Esophagus squamous epithelium (tissue), 5 donors: ENCODE measurements at places on chromosomes 2 and 18.

DNA sequence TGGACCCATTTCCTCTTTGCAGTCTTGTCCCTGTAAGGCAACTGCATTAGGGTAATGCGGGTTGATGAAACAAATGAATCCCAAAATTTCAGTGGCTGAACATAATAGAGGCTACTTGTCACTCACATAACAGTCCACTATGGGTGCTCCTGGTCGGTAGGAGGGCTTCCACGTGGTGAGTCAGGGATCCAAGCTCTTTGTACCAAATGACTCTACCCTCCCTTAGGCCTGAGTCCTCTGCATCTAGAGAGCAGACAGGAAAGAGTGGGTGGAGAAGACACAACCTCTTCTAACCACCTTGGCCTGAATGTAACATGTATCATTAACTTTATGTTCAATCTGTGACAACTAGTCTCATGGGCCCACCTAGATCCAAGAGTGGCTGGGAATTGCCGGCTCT is 86.2 kb upstream of the HAAO start:
- no peak for DNase-seq

GRCh38 chr2:41400088-41400665 is 647.6 kb upstream of the PKDCC start:
- DNase-seq: no peak

DNA sequence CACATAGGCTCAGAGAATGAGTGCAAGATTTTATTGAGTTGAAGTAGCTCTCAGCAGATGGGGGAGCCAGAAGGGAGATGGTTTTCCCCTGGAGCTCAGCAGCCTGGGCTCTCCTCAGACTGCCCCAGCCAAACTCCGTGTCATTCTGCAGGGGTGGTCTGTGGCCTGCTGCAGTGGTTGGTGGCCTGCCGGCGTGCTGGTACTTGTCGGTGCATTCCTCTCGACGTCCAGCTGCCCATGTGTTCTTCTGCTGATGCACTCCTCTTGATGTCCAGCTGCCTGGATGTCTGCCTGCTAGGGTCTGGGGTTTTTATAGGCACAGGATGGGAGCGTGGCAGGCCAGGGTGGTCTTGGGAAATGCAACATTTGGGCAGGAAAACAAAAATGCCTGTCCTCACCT is 25.6 kb upstream of the TMEM17 start:
- no peak for DNase-seq

DNA sequence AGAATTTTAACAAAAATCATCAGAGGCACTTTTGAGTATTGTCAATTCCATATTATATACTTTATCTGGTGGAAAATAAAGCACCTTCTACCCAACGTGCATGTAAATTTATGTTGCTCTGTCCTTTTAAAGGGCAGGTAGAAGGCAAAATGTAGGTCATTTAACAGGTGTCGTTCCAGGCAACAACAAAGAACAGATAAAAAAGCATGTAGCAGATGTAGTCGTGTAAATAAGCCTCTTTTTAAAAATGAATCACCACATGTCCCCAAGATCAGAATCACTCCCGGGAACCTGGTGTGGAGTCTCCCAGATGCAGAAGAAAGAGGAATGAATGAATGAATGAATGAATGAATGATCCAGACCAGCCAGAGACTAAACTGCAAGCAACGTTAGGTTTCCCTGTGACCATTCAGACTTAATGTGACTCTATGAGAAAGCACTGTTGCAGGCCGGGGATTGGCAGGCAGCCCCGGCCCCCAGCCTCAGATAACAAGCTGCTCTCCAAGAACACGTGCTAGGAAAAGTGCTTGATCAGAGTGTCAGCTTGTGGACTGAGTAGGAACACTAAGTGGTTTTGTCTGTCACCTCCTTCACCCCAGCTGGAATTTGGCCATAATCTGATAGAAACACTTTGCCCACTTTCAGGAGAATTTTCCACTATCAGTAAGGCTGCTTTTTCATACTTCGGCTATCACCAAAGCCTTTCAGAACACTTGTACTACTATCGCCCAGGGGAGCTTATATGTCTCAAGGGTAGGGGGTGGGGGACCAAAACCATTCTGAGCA is 100.6 kb downstream of the CDK15 start:
- DNase-seq: no peak

DNA sequence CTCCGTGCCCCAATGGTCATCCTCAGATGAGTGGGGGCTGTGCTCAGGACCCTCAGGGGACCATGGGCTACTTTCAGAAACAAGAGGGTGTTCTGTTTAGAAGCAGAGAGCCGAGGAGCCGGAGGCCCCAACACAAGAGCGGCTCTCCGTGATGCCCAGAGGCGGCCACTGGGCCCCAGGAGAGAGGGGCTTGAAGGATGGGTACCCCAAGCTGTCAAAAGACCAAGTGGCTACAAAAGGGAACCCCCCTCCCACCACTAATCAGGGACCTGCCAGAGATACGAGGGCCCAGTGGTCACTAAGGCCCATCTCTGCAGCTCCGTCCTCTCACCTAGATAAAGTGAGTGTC is 93.6 kb downstream of the HDAC4 start:
- DNase-seq: no peak

- no peak for DNase-seq
These were observed 1232.3 kb upstream of the SLC39A10 start for GRCh38 chr2:194424683-194425209.

- DNase-seq: no peak
These were observed 13.9 kb downstream of the ANTXR1 start for GRCh38 chr2:69026691-69027459.

GRCh38 chr2:199818026-199818425 is 33.0 kb downstream of the FTCDNL1 start:
- no peak for DNase-seq

DNA sequence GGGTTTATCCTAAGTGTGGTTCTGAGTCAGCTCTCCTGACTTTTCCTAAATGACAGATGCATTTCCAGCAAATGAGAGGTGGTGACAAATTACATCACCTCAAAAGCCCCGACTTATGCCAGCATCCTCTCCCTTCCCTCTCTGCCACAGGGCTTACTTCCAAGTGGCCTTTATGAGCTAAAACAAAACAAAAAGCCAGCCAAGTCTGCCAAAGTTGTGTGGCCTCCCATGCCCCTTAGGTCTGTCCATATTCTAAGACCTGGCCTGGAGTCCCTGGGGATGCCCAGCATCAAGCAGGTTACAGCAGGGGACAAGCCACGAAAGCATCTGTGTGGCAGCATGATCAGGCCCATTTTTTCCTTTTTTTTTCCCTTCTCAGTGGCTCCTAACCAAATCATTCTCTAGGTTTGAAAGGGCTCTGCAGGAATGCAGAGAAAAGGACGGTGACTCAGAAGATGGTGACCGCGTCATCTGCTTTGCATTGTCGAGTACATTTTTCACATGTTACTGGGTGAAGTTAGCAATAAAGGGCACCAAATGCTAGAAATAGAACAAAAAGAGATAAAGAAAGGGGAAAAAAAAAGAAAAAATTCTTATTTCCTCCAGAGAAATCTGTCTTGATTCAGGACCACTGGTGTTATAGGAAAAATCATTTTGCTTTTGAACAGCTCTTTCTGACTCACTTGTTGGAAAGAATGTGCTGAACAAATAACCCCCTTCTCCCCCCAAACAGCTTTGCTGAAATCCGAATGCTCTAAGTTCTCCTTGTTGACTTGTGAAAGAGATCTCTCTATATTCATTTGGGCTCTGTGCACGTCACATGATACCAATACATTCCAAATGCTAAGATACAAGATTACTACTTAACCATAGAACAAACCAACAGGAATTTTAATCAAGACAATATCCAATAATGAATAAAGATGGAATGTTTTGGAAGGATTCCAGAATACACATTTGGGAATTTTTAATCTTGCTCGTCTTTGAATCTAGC is 178.7 kb downstream of the EN1 start:
- DNase-seq: no peak

GRCh38 chr2:41116106-41116797 is 664.4 kb upstream of the SLC8A1 start:
- DNase-seq: no peak

- DNase-seq: no peak
These were observed 63.3 kb upstream of the ITPRID2 start for GRCh38 chr2:181828122-181828705.

- DNase-seq: no peak
These were observed 671.2 kb downstream of the BCL11A start for GRCh38 chr2:59882279-59882678.

- DNase-seq: no peak
These were observed 37.6 kb downstream of the ALPK2 start for GRCh38 chr18:58591286-58591685.

- DNase-seq: no peak
These were observed 25.6 kb downstream of the ZNF407 start for GRCh38 chr18:74623047-74623816.

DNA sequence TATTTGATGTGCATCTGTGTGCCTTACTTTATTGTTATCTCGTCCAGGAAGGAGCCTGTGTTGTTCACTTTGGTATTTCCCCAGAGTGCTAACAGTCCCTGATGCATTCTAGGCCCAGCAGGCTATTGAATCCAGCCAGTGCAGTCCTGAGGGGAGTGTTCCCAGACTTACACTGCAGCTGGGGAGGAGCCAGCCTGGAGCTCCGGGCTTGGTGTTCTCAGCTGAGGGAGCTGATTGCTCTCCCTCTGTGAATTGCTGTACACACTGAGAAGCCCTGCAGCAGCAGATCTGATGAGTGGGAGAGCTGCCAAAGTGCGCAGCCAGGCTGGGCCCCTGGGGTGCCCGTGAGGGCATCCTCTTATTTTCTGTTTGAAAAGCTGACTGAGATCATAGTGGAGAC is 159.2 kb downstream of the GALNT3 start:
- no peak for DNase-seq

- no peak for DNase-seq
These were observed 37.8 kb upstream of the ST8SIA5 start for GRCh38 chr18:46794607-46795006.

DNA sequence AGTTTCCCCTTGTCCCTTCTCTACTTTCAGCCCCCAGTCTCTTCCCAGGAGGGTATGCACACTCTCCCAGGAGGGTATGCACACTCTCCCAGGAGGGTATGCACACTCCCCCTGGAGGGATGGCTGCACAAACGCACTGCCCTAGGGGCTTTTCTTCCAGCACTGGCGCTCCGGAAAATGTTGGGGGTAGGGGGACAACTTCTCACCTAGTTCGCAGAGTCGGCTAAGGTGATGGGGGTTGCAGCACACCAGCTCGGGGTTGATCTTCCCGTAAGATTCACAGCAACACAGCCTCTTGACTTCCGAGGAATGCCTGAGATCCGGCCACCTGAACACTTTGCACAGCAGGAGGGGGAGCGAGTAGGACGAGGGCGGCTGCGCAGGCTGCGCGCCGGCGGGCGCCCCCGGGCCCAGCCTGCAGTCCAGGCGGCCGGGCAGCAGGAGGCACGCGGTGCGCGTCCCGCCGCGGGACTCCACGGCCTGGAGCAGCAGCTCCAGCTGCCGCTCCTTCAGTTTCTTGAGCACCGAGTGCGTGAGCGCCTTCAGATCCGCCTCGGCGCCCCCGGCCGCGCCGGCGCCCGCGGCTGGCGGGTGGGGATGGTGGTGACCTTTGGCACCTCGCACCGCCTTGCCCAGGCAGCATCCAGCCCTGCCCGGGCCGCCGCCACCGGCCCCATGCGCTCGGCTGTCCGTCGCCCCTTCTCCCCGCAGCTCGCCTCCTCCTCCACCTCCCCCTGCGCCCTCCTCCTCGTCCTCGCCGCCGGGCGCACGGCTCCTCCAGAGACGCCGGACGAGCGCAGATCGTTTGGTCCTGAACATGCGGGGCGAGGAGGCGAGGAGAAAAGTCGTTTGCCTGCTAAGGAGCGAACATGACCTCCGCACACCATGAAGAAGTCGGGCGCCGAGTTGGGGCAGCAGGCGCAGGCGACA is 894 bp downstream of the SMAD7 start:
- no peak for DNase-seq

- DNase-seq: no peak
These were observed 69.9 kb upstream of the DLX2 start for GRCh38 chr2:172172513-172173173.

DNA sequence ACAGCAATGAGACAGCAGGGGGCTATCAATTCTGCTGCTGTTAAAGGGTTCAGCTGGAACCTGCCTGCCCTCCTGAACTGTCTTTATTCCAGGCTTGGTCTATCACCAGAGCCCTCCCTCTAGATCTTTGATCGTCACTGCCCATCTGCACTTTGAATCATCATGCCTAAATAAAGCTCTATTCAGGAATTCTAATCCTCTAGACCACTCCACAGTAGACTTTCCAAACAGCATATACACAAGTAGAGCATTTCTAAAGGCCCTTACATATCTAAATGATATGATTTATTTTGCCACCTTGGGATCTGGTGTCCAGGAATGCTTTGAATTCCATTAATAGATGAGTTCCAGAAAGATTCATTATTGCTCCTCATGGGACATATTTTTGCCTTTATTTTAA is 542.1 kb upstream of the SYT4 start:
- DNase-seq: no peak

- DNase-seq: no peak
These were observed 25.0 kb downstream of the CCDC102B start for GRCh38 chr18:68822926-68823325.

DNA sequence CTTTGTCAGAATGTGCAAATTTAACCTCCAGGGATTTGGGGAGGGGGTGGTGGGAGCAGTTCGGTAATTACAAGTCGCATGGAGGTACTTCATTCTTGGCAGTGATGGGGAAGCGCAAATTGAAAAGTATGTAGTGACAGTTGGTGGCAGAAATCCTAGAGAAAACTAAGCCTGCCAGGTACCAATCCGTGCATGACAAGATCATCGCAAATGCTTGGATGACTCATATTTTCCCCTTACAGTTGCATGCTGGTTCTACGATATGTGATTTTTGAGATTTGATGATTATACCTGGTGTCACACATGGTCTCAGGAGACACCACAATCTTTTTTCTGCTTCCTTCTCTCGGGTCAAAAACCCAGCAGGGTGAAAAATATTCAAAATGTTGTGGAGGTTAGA is 479.7 kb upstream of the ID2 start:
- DNase-seq: no peak

GRCh38 chr18:26002375-26002910 is 88.0 kb downstream of the SS18 start:
- no peak for DNase-seq

DNA sequence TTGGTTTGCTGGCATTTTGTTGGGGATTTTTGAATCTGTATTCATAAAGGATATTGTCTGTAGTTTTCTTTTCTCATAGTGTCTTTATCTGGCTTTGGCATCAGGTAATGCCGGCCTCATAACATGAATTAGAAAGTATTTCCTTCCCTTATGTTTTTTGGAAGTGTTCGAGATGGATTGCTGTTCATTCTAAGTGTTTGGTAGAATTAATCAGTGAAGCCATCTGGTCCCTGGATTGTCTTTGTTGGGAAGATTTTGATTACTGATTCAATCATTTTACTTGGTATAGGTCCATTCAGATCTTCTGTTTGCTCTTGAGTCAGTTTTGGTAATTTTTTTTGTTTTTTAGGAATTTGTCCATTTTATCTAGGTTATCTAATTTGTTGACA is 22.3 kb downstream of the KIAA1328 start:
- no peak for DNase-seq
